ENCODE measurements at places on chromosomes 12 and 14.

- DNase-seq, result no peak
Observed at GRCh38 chr12:31843398-31844095, 114.7 kb upstream of the AMN1 start.

- DNase-seq, result no peak
Observed at GRCh38 chr14:74838166-74838565, 37.8 kb downstream of the PROX2 start.

- no peak for DNase-seq
Observed at GRCh38 chr14:60657456-60658210, 8.4 kb upstream of the SIX1 start.

DNA sequence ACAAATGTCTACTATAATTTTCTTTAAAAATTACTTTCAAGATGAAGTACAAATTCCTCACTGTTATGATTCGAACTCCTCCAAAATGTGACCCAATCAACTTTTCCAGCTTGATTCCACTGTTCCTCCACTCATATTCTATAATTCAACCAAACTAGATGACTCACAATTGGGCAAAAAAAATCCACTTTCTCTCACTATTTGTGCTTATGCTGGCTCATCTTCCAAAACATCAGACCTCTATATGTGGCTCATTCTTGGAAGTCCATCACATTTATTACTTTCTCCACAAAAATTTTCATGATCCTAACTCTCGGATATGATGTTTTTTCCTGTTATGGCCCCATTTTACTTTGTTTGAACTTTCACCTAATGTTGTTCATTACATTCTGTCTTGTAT is 26.9 kb upstream of the RXYLT1 start:
- DNase-seq, result no peak

- no peak for DNase-seq
Observed at GRCh38 chr14:68246074-68246785, 426.7 kb downstream of the RAD51B start.

- no peak for DNase-seq
Observed at GRCh38 chr14:65075628-65076325, 26.5 kb downstream of the MAX start.

DNA sequence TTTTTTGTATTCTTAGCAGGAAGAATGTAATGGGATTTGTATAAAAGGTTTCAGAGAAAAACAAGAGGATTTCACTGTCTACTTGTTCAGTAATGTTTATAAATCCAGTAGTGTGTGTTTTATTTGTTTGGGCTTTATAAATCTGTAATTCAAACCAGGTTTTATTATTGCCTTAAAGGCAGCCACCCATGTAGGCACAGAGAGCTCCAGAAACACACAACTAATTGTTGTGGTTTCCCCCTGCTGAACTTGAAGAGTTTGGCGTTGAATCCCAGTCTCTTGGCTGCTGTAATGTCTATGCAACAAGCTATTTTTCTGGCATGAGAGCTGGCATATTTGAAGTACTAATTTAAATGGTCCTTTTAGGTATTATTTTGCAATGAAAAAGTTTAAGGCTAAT is 63.4 kb upstream of the SLCO1C1 start:
- no peak for DNase-seq

DNA sequence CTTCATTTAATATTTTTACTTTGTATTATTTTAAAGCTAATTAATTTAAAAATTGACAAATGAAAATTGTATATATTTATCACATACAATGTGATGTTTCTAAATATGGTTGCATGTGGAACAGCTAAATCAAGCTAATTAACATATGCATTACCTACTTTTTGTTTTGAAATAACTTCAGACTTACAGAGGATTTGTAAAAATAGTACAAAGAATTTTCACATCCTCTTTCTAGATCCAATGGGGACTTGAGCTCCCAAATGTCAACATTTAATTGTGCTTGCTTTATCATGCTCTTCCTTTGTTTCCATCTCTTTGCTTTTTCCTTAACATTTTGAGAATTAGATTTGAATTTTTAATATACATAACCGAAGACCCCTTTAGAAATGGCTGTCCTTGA is 6.6 kb downstream of the DCD start:
- no peak for DNase-seq

- DNase-seq, result no peak
Observed at GRCh38 chr14:49541049-49541448, 45.1 kb downstream of the RPS29 start.

GRCh38 chr14:104897330-104898194 is 27.1 kb upstream of the PLD4 start:
- no peak for DNase-seq

DNA sequence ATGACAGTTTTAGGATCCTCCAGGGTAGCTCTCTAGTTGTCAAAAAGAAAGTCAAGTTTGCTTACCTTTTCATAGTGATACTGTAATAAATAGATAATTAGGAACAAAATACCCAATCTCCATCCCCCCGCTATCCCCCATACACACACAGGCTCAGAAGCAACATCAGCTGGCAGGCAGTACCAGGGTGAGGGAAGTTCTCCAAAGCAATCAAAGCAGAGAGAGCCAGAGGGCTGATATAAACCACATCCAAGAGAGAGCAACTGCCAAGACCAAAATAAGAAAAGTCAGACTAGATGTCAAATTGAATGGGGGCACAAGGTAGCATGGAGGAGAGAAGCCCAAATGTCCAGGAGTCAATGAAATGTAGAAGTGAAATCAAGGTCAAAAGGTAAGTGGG is 80.2 kb upstream of the PTPRR start:
- DNase-seq, result no peak

DNA sequence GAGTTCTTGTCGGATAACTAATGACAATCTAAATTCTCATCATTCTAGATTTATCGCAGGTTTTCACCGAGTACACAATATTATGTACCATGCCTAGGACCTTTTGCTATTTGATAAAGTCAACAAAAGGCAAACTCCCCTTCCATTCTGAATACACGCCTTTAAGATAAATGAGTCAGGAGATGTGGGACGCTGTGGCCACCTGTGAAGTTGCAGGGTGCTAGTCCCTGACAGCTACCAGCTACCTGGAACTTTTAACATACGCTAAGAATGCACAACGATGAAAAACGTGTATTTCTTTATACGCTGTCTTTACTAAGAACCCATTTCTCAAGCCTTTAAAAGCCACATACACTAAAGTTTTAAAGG is 678 bp downstream of the MDM1 start:
- DNase-seq, result no peak

DNA sequence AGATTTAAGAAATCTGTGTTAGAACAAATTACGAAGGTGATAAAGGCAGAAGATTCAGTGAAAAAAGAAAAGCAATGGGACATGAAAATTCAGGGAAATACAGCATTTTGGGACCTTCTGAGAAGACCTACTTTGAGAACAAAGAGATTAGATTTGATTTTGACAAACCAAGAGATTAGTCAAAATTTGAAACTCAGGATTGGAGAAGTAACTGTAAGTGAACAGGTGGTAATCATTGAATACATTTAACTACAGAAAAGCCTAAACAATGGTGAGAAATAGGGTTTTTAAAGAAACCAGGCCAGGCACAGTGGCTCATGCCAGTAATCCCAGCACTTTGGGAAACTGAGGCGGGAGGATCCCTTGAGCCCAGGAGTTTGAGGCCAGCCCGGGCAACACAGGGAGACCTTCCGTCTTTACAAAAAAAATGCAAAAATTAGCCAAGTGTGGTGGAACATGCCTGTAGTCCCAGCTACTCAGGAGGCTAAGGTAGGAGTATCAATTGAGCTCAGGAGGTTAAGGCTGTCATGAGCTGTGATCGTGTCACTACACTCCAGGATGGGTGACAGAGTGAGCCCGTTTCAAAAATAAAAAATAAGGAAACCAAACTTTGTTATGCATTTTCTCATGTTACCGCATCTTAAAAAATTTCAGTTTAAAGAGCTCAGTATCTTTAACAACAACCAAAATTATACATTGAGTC is 8.9 kb upstream of the SAV1 start:
- no peak for DNase-seq

- no peak for DNase-seq
Observed at GRCh38 chr12:2198005-2198501, 145.3 kb downstream of the CACNA1C start.

DNA sequence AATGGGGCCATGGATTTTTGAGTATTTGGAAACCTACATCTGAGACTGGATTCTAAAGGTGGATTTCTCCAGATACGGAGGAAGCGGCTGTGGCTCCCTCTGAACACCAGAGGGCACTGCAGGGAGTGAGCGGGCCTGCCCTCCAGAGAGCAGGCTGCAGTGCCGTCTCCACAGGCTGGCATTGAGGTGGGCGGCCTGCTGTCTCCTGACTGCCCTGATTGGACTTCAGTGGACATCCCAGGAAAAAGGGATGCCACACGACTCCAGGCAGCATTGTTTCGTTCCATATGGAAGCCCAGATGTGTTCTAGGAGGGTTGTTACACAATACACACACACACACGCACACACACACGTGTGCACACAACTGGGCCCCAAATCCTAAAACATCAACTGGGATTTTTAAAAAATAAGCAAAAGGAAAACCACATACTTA is 20.9 kb upstream of the ANO2 start:
- no peak for DNase-seq

GRCh38 chr12:130788515-130788914 is 50.5 kb downstream of the STX2 start:
- DNase-seq, result no peak

DNA sequence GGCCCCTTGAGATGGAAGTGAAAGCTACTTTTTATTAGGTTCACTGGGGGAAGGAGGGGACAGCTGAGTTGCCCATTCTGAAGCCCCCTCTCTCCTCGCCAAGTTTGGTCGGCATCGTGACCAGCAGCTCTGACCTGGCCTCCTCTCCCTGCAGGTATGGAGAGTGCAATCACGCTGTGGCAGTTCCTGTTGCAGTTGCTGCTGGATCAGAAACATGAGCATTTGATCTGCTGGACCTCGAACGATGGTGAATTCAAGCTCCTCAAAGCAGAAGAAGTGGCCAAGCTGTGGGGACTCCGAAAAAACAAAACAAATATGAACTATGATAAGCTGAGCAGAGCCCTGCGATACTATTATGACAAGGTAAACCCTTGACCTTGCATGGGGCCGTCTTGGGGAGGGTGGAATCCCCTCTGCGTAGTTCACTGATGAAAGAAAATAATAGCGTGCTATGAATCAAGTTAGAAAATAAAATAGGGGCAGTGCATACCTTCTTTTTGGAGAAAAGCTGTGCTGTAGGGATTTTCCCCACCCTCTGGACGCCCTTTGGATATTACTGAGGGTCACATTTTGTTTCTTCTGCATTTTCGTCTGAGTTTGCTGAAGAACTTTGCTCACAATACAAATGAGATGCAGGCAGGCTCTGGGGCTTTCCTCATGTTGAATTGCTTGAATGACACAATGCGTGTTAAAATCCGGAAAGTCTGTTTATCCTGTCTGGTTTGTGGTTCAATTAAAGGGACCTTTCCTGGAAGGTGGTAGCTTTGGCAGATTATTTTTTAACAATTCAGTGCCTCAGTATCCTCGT is 29.4 kb downstream of the ELK3 start:
- no peak for DNase-seq

GRCh38 chr14:99907761-99908652 is 114.8 kb downstream of the EML1 start:
- DNase-seq, result no peak

GRCh38 chr12:16608946-16609539 is 3.1 kb upstream of the LMO3 start:
- no peak for DNase-seq

GRCh38 chr12:109947521-109947920 is 47.4 kb downstream of the TCHP start:
- DNase-seq, result no peak

DNA sequence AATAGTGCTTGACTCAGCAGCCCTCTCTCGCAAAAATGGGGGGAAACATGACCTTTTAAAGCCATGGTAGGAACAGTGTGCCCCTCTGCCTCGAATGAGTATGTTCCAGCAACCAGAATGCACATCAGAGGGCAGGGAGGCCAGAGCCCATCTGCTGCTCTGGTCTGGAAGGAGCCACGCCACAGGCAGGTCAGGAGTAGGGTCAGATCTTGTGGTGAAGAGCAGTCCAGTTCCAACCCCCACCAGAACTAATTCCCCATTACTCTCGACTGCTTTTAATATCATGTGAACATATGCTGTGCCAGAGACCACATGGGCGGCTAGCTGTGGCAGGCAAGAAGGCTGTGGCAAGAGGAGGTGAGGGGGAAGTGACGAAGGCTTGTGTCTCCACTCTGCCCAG is 34.6 kb upstream of the TMX1 start:
- DNase-seq, result no peak

DNA sequence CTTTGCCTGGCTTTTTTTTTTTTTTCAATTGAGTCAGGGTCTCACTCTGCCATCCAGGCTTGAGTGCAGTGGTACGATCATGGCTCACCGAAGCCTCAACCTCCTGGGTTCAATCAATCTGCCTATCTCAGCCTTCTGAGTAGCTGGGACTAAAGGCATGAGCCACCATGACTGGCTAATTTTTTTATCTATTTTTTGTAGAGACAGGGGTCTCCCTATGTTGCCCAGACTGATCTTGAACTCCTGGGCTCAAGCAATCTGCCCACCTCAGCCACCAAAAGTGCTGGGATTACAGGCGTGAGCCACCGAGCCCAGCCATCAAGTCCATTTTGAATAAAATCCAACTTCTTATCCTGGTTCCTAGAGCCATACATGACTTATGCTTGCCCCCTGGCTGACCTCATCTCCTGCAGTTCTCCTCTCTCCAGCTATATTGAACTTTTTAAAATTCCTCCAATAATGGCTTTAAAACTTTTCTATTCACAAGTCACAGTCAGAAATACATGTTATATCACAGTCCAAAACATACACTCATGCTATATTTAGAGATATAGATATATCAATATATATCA is 10.4 kb upstream of the RND1 start:
- no peak for DNase-seq

- DNase-seq, result no peak
Observed at GRCh38 chr12:122610911-122611310, 83.9 kb downstream of the KNTC1 start.

GRCh38 chr12:128693115-128693514 is 130.6 kb downstream of the SLC15A4 start:
- DNase-seq, result no peak

DNA sequence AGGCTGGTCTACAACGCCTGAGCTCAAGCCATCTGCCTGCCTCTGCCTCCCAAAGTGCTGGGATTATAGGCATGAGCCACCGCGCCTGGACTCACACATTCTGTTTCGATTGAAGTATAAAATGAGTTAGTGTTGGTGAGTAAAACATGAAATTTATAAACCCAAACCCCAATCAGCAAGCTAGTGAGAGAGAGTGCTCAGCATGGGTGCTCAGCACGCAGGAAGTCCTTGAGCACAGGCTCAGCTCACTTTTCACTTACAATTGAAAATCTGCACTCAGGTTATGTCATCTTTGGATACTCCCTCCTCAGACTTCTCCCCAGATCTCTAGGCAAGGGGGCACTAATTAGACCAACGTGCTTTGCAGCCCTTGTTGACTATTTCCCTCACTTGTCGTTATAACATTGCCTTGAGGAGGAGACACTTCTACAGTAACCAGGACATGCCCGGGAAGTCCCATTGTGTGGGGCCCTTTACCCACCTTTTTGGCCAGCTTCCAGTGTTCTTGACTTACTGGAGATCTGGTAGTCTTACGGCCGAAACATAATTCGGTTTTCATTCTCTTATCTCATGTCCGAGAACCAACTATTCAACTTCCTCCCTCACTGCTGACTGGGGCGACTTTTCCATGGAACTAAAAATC is 68.5 kb upstream of the AMN1 start:
- no peak for DNase-seq
